Neural crest cell (in vitro differentiated cells): ENCODE measurements at places on chromosomes 11 and 22. TPM values are rescaled to one million over a fixed set of nuclear protein-coding genes. Genes with fewer than 3 reads are reported as not detected.

DNA sequence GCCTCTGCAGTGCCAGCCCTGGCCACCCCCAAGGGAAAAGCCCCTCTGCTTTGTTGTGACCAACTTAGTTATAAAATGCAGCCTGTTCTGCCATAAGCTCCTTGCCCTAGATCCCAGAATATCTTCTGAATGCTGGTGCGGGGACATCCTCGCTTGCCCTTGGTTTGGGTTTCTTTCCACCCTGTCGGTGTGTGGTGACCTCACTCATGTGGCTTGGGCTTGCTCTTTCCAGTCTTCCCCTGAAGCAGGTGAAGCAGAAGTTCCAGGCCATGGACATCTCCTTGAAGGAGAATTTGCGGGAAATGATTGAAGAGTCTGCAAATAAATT is 16.7 kb downstream of the CLDN5 start:
- DNase-seq: no peak

CRYBB2 gene
- total RNA-seq: not detected in 2 replicates

- no peak for DNase-seq
These were observed 78.3 kb downstream of the LRRC32 start for GRCh38 chr11:76592025-76592914.

GRCh38 chr22:41384128-41384527 is 2.4 kb downstream of the TEF start:
- DNase-seq: no peak

DNA sequence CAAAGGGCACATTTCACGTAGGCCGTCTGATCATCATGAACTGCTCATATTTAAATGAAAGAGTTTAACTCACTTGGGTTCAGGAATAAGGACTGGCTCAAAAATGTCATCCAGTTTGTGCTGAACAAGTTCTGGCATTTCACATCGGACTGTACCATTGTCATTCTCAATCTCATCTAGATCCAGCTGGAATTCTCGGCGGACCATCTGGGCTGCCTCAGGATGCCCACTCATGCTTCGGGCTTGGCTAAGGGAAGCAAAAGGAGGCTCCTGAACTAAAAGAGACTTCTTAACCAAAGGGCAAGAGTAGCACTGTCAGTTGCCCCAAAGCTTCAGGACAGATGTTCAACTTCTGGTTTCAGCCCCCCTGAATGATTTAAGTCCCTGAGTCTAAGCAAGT is 40.2 kb downstream of the F2 start:
- DNase-seq: no peak

DNA sequence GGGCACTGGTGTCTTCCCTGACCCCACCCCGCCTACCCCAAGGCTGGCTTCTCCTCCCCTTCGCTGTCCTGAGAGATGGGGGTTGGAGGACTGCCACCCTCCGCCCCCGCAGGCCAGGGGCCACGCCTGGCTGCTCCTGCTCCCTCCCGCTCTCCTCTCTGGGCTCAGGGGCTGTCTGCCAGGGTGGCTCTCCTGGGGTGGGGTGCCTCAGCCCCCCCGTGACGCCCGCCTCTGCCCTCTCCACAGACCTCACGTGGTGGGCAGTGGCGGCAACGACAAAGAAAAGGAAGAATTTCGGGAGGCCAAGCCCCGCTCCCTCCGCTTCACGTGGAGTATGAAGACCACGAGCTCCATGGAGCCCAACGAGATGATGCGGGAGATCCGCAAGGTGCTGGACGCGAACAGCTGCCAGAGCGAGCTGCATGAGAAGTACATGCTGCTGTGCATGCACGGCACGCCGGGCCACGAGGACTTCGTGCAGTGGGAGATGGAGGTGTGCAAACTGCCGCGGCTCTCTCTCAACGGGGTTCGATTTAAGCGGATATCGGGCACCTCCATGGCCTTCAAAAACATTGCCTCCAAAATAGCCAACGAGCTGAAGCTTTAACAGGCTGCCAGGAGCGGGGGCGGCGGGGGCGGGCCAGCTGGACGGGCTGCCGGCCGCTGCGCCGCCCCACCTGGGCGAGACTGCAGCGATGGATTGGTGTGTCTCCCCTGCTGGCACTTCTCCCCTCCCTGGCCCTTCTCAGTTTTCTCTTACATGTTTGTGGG is 8.1 kb downstream of the RCOR2 start:
- DNase-seq: no peak
